WTC11 (cell line): ENCODE measurements at places on chromosomes 5 and 9. TPM values are rescaled to one million over a fixed set of nuclear protein-coding genes. Genes with fewer than 3 reads are reported as not detected.

Gene PCDHGA9
- total RNA-seq, result 1.9 to 2.9 TPM (median 2.3 TPM) in 3 replicates

- no peaks in the 10 kb centered on the region for H3K27me3 ChIP-seq
- no peak for DNase-seq
- H3K4me3 ChIP-seq, result no peak overlapping the region
- peaks cover 17% of the 10 kb centered on the region for H3K4me1 ChIP-seq
- no peak overlapping the region for H3K27ac ChIP-seq
- no peaks in the 10 kb centered on the region for H3K36me3 ChIP-seq
These were observed 6.3 kb upstream of the ERAP1 start for GRCh38 chr5:96814041-96814440.

DNA sequence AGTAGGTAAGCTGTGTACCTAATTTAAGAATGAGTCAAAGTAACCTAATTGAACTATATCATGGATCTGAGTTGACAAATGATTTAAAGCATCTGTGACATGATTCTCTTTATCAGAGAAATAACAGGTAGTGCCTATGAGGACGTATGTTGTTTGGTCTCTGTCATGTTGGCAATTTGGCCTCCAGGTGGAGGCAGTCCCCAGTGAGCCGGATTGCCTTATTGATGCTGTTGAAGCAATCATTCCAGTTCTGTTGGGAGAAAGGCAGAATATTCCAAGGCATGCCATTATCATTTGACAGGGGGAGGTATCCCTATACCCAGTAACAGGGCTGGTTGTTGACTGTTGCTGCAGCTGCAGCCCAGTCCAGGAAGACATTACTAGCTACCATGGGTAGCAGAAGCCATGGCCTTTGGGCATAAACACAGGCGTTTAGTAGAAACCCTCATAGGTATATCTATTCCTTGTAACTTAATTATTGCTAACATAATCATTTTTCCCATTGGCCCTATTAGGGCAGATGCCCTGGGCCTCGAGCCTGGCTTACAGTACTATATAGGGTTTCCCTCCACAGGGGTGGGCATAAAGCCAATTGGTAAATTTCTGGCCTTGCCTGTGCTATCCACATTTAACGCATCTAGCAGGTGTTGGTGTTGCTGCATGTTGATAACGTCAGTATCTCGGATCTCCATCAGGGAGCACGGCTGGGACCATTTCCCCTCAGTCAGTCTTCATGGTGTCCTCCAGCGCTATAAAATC, 12.2 kb upstream of the SLC22A4 start:
- H3K4me1 ChIP-seq, result peaks cover 10% of the 10 kb centered on the region
- H3K27ac ChIP-seq, result no peak overlapping the region
- H3K4me3 ChIP-seq, result no peak overlapping the region
- no peaks in the 10 kb centered on the region for H3K36me3 ChIP-seq

- H3K4me1 ChIP-seq, result peaks cover 18% of the 10 kb centered on the region
- no peak overlapping the region for H3K27ac ChIP-seq
- no peaks in the 10 kb centered on the region for H3K36me3 ChIP-seq
- H3K27me3 ChIP-seq, result no peaks in the 10 kb centered on the region; the same call in 1 of the 2 replicates
These were observed 30.9 kb upstream of the PPP1R26 start for GRCh38 chr9:135448663-135449100.
